ENCODE measurements at places on chromosomes 5 and 9.

DNA sequence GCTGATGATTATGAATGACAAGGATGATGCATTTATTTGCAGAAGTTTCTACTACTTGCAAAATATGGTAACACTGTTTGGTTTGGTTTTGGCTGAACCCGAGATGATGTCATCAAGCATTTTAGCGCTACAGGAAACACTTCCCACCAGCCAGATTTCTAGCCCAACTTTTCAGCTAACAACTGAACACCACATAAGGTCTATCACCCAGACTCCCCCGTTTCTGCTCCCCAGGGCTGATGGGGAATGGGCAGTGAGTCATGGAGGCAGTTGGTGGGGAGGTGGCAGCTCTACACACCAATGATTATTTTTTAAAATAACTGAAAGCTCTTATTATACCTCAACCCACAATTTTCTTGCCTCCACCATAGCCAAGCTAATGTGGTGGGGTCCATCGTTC is 302.9 kb downstream of the CEMIP2 start:
- DNase-seq, result no peak

DNA sequence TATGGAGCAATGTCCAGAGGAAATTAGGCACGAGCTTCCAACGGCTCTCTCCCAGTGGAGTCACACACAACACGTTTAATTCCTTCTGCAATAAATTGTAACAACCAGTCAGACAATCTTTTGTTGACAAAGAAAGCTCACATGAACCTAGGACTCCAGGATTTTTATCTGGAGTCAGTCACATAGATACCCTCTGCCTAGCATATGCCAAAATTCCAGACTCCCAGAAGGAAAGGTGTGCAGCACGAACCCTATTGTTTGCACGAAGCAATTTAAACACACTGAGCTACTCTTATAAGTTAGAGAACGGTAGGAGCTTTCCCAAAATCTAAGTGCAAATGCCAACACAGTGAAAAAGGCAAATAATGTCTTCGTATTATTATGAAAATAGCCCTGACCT is 67.1 kb downstream of the TEX10 start:
- no peak for DNase-seq

- DNase-seq, result no peak
Observed at GRCh38 chr9:6960777-6961176, 203.0 kb downstream of the KDM4C start.

- no peak for DNase-seq
Observed at GRCh38 chr5:124355928-124356327, 390.5 kb downstream of the ZNF608 start.

GRCh38 chr5:32099486-32100035 is 74.6 kb downstream of the GOLPH3 start:
- no peak for DNase-seq

DNA sequence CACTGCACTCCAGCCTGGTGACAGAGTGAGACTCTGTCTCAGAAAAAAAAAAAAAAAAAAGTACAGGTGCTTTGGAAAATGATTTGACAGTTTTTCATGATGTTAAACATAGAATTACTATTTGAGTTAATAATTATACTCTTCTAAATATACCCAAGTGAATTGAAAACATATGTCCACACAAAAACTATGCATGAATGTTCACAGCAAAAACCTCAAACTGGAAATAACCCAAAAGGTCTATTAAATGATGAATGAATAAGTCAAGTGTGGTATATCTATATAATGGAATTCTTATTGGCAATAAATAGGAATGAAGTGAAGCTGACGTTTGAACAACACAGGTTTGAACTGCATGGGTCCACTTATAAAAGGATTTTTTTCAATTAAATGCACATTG is 207.2 kb upstream of the DAB2 start:
- DNase-seq, result no peak

- no peak for DNase-seq
Observed at GRCh38 chr5:174529925-174530681, 194.3 kb upstream of the MSX2 start.

GRCh38 chr5:145161391-145161790 is 673.8 kb downstream of the PRELID2 start:
- no peak for DNase-seq

GRCh38 chr5:127086589-127086988 is 13.3 kb upstream of the C5orf63 start:
- DNase-seq, result no peak

DNA sequence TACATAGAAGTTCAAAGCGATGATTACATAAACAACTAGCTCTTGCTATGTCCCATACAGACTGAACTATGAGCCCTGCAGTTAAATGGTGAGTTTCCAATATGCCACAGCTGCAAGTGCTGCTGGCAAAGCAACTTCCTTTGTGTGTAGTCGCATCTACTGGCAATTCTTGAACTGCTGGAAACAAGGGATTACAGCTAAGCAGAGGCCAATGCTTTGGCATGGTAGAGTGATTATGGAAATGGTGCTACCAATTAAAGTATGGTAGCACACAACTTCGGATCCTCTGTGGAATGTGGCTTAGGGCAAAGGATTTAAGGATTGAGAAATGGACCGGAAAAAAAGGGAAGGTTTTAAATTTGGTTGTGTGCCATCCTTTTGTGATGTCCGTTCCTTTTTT is 856.6 kb downstream of the MAT2B start:
- no peak for DNase-seq

DNA sequence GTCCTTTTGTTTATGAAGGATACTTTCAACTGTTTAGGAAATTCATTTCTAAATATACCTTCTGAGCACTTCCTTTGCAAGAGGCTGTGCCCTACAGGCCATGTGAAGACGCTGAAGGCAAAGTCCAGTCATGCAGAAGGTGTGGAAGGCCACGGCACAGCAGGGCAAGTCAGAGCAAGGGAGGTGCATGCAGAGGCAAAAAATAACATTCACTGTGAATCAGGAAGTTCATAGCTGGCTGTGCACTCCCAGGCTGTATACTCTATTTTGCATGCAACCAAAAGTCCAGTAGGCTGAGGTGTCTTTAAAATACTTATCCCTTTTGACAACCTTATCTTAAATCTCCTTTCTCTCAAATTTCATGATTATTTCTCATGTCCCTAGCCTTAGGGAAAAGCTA is 50.3 kb downstream of the GNAQ start:
- DNase-seq, result no peak

GRCh38 chr9:78357165-78357873 is 60.4 kb downstream of the PSAT1 start:
- no peak for DNase-seq

DNA sequence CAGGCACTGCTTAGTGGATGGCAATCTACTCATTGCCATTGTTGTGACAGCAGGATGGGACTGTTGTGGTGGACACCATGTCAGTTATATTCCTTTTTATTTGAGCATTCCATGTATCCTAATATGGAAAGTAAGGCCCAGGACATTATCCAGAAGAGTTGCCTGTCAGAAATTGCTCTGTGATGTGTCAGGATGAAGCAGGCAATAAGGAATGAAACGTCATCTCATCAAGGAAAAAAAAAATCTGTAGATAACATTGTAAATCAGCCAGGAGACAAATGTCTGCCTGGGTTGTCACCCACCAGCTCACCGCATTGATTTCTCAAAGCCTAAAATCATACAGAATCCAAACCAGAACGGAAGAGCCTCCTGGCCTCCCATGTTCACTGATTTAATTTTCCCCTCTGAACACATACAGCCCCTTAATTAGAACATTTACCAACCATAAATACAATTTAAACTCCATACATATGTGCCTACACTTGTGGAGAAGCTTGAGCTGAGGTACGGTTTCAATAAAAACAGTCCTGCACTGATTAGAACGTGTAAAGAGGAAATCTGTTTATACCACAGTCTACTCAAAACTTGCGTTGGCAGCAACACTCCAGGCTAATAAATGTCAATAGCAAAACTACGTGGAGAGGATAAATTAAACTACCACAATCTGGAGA is 73.9 kb downstream of the FOXD1 start:
- DNase-seq, result no peak

GRCh38 chr5:150345716-150346115 is 11.8 kb upstream of the TCOF1 start:
- DNase-seq, result no peak

DNA sequence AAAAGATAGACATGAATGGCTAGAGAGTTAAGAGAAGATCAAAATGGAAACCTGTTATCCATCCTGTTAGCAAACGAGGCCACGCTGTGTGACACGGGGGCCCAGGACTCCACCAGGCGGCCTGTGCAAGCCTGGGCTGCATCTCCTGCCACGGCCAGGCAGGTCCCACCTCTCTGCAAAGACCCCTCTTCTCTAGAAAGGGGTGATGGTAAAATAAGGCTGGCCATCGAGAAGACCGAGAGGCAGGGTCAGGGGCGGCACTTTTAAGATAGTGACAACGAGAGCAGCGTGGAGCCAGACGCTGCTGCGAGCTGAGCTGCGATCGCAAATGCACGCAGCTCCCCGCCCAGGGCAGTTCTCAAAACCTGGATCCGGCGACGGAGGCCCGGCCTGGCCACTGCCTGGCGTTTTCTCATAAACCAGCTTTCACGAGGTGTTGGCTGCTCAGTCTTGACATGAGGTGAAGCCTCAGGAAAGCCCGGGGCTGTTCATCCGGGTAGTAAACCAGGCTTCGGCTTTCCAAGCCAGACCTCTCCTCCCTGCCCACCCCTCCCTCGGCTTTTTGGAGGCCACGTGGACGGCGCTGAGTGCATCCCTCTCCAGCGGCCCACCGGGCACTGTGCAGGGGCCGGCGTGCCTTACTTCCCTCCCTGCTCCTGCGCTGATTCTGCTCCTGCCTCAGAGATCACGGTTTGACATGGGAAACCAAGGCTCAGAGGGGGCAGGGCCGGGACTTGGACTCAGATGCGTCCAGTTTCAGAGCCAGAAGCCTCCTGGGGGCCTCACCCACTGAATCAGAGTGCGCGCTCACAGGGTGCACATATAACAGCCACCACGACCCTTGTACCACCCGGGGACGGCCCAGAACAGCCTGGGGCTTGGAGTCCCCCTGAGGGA is 151.6 kb upstream of the PHYKPL start:
- no peak for DNase-seq

DNA sequence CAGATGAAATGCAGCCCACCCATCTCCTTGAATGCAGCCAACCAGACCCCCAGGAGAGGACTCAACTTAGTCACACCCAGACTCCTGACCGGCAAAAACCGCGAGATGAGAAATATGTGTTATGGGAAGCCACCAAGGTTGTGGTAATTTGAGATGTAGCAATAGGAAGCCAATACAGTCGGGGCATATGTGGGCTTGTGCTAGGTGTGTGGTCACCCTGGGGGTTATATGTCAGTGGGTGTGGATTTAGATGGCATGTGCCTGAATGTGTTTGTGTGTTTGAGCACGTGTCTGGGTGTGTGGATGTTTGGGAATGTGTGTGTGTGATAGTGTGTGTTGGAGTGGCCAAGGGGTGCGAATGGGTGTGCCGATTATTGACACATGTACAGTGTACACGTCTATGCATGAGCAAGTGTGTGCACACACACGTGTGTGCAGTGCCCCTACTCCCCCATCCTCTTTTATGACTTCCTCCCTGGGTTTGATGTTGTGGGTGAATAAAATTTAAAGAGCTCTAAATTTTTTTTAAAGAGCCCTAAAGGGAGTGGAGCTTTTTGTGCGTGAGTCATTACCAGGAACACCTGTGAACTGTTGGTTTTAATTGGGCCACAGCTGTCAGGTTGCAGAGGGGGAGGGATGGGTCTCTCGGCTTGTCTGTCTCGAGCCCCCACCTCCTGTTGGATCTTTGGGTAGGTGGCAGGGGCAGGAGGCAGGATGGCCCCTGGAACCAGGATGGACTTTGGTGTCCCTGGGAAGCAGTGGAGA is 86.8 kb downstream of the LHX2 start:
- no peak for DNase-seq

- DNase-seq, result no peak
Observed at GRCh38 chr5:139660923-139661814, 13.0 kb downstream of the CXXC5 start.

GRCh38 chr5:137871571-137871970 is 3.9 kb downstream of the MYOT start:
- no peak for DNase-seq

- no peak for DNase-seq
Observed at GRCh38 chr5:102782217-102782872, 27.2 kb downstream of the PAM start.

DNA sequence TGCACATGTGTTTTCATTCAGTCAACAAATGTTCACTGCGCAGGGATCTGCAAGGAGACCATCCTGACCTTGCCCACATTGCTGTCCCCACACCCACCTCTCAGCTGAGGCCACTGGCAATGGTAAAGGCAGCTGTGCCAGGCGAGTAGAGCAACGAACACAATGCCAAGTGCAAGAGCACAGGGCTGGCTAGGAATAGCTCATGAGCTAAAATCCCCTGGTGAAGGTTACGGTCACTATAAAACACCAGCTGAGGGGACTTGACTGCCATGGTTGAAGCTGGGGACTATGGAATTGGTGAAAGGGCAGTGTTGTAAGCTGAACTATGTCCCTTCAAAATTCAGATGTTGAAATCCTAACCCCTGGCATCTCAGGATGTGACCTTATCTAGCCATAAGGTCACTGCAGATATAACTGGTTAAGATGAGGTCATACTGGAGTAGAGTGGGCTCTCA is 96.1 kb downstream of the OTULIN start:
- DNase-seq, result no peak

DNA sequence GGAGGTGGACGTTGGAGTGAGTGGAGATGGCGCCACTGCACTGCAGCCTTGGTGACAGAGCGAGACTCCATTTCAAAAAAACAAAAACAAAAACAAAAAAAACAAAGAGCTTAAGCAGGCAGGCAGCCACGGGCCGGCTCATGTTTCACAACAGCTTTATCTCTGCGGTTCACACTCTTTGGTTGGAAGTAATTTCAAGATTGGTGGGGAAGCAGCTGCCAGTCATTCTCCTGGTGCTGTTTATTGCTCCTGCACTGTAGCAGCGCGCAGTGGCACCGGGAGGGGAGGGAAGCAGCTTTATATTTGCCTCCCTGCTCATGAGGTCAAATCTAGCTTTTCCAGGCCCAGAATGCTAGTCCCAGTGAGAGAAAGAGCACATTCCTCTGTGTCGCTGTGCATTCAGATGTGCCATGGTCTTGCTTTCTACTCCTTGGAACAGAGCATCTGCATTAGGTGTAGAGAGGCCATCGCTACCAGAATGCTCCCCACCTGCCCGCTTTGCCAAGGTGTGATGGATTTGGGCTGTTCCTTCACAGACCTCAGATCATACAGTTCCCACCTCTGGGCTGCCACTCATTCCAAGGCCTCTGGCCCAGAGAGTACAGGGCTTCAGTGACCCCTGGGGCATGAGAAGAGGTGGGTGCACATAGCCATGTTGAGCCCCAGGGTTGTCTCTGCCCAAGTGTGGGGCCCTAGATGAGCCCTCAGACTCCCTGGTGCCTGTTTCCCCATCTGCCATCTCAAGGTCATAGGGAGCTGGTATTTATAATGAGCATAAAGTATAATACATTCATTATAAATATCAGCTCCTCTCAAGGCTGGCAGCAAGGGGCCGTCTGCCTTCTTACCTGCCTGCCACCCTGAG is 270.4 kb downstream of the MED10 start:
- DNase-seq, result no peak

DNA sequence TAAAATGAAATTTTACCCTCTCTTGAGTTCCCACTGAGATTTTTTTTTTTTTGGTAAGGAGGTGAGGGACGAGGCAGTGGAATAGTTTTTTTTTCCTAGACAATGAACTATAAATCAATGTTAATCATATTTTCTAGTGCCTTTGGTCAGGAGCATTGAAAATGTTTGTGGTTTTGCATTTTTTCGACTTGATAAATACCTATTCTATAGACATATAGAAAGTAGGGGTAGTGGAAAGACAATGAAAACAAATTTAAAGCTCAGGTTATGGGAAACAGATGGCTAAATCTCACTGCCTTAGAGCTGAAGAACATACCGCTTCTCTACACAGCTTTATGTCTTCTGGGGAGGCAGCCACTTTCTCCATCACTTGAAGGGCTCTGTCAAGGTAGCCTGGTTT is 94.3 kb downstream of the MRPS27 start:
- DNase-seq, result no peak

- DNase-seq, result peak; percentile 69
Observed at GRCh38 chr9:34701769-34702736, 7.9 kb downstream of the CCL21 start.
